Chondrocyte (in vitro differentiated cells): ENCODE measurements at places on chromosomes 1 and 21. TPM values are rescaled to one million over a fixed set of nuclear protein-coding genes. Genes with fewer than 3 reads are reported as not detected.

The TSSK3 gene
- total RNA-seq: 0.90 to 2.0 TPM (median 1.7 TPM) in 3 replicates

- no peaks in the 10 kb centered on the region for H3K36me3 ChIP-seq
- H3K4me1 ChIP-seq: no peaks in the 10 kb centered on the region
- no peaks in the 10 kb centered on the region for H3K27me3 ChIP-seq
- no peak within 1 kb of the TSS for H3K4me3 ChIP-seq
- no peak within 1 kb of the TSS for H3K27ac ChIP-seq
Measured at GRCh38 chr1:248755517-248755916, at the start of gene LYPD8. LYPD8 (minus strand) TSS chr1:248755759; CDS start chr1:248751081, 4,678 bp downstream.

GRCh38 chr1:181662606-181663005 is 179.3 kb downstream of the CACNA1E start:
- no peaks in the 10 kb centered on the region for H3K36me3 ChIP-seq
- no peak overlapping the region for H3K4me3 ChIP-seq
- peaks cover 2% of the 10 kb centered on the region for H3K27me3 ChIP-seq
- no peaks in the 10 kb centered on the region for H3K4me1 ChIP-seq
- H3K27ac ChIP-seq: no peak overlapping the region
- no peak for DNase-seq

The ARHGEF16 gene
- 1.1 to 4.1 TPM (median 2.0 TPM) in 3 replicates for total RNA-seq

DNA sequence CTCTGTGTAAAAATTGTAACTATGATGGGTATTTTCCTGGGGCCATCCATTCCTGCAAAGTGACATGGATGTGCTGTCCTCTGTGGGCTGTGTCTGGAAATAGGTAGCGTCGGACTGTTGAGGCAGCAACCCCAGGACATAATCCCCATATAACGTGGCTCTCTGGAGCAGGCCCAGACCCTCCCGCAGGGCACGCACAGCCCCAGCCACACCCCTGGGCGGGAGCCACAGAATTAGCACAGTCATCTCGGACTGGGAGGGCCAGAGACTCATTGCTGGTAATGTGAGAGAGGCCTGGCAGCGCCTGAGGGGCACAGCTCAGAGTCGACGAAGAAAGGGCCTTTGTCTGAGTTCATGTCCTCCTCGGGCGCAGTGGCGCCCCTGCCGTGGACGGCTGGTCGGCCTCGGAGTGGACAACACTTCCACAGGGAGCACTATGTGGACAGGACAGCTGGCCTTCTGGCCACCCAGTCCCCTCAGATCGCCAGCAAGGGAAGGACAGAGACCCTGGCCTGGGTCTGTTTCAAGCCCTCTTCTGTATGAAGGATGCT is 20.1 kb downstream of the SIM2 start:
- no peak overlapping the region for H3K27ac ChIP-seq
- DNase-seq: no peak
- H3K4me3 ChIP-seq: no peak overlapping the region
- H3K36me3 ChIP-seq: peaks cover 2% of the 10 kb centered on the region
